Non-pigmented ciliary epithelial cell (primary cell): ENCODE measurements at places on chromosomes 12 and 14.

- DNase-seq, result no peak
Measured at GRCh38 chr12:52691076-52691840, 11.1 kb upstream of the KRT1 start.

DNA sequence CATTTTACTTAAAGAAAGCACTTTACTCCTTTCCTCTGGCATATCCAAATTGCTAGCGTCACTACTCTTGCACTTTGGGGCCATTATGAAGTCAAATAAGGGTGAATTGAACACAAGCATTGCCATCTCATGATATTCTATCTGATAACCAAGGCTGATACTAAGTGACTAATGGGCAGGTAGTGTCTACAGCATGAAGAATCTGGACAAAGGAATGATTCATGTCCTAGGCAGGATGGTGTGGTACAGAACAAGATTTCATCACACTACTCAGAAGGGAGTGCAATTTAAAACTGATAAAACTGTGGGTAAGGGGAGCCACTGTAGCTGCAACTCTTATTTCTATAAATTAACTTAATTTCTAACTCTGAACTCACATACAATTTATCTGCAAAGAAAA lies 7.7 kb upstream of the SLC6A15 start:
- peak; percentile 52 for DNase-seq

DNA sequence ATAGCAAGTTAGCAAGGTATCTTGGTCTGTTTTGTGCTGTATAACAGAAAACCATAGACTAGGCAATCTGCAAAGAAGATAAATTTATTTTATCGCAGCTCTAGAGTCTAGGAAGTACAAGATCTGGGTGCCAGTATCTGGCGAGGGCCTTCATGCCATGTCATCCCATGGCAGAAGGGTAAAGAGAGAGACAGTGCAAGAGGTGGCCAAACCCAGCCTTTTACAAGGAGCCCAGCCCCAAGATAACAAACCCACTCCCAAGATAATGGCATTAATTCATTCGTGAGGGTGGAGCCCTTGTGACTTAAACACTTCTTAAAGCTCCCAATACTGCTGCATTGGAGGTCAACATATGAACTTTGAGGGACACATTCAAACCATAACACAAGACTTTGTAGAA lies 16.9 kb downstream of the RPS29 start:
- DNase-seq, result no peak

DNA sequence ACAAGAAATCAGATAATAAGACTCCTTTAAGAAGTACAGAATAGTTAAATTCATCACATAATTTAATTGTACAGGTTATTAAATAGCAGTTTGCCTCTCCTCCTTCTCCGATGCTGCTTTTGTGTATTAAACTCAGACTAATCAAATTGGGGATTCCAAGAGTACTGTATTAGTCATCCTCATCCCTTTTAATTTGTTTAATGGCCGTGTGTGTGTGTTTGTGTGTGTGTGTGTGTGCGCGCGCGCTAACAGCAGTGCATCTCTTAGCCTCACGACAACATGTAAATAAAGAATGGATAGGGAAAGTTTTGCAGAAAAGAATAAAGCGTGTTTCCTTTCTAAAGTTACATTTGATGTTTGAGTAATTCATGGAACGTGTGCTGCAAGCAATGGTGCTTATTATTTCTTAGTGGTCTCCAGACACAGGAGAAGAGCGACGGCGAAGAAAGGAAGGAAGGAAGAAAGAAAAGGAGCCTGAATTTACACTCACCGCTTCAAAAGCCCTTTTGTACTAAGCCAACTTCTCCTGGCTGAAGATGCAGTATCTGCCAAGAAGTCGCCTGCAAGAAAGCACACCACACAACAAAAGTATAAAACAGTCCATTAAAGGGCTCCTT lies 220.3 kb downstream of the ASCL1 start:
- no peak for DNase-seq

- no peak for DNase-seq
Measured at GRCh38 chr12:117514016-117514415, 152.6 kb upstream of the NOS1 start.

DNA sequence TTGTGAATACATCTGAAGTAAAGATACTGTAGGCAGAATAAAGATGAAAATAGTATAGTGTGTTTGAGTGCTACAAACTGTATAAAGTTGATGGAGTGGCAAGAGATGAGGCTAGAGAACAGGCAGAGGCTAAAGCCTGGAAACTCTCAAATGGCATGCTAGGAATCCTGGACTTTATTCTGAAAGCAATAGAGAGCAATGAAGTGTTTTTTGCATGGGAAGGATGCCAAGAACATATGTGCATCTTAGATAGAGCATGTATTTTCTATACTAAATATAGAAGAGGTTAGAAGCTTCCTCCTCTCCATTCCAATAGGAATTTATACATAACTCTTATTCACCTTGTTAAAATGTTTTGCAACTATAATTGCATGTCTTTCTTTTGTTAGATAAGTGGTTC lies 86.3 kb upstream of the TMTC2 start:
- DNase-seq, result no peak

- no peak for DNase-seq
Measured at GRCh38 chr14:85531141-85531586, 1.2 kb downstream of the FLRT2 start.

GRCh38 chr14:71411738-71412137 lies 504.5 kb downstream of the PCNX1 start:
- DNase-seq, result no peak

- DNase-seq, result no peak
Measured at GRCh38 chr14:90759370-90760077, 56.7 kb downstream of the TTC7B start.

- DNase-seq, result no peak
Measured at GRCh38 chr12:79927772-79928474, 7.0 kb downstream of the PPP1R12A start.

DNA sequence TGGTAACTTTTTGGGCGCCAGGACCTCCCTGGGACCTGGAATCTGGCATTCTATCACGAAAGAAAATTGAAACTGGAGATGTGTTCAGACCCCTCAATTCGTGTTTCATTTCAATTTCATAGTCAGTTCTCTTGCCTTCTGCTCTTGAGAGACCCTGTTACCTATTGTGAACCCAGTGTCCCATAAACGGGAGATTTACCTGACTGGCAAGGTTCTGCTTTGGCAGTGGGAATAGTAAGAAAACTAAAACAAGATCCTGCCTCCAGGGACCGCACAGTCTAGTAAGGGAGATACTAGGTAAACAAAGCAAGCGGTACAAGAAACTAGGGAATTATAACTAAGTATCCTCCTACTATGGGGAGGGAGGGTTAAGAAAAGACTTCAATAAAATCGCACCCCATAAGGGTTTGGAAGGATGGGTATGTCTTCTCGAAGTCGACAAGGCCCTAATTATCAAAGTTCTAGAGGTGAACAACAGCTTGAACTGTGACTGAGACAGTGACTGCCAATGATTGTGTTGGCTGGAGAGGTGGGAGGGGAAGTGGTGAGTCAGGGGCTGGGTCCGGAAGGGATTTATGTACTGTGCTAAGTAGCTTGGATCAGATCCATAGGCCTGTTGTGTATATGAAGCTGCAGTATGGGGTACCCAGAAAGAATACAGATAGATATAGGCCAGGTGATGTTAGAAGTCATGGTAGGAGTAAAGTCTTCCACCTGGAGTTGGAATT lies 754 bp downstream of the ACSS3 start:
- DNase-seq, result peak; percentile 43

- DNase-seq, result no peak
Measured at GRCh38 chr12:123427036-123427769, 9.3 kb downstream of the RILPL2 start.

DNA sequence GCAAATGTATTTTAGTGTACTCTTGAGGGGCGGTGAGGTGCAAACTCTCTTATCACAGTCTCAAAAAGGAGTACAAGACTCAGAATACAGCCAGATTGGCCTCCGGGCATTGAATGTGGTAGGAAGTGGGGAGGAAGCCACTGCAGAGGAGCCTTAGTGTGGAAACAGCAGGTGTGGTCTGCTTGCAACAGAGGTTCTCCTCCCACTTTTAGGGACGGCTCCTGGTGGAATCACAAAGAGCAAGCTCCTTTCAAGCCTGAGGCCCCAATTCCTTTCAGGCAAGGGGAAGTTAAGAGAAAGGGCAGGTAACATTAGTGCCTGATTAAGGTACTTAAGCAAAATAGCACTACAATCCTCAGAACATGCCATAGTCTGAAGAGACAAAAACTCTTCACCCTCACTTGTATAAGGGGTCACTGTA lies 23.7 kb upstream of the SLC2A3 start:
- DNase-seq, result no peak

GRCh38 chr12:104538891-104539462 lies 82.2 kb downstream of the CHST11 start:
- DNase-seq, result no peak

DNA sequence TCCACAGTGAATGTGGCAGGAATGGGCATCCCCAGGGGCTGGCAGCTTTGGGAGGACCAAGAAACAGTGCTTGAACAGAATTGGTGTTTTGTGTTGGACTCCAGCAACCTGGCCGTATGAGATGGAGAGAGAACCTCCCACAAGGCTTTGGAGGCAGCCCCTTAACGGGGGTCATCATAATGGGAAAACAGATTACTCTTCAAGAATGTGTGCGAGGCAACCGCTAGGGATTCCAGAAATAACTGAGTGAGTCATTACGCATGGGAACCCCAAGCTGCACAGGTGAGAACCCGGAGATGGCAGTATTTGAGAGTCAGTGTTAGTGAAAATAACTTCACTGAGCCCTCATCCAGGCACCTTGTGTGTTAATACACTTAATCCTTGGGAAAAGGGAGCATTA lies 567.8 kb upstream of the TBX3 start:
- DNase-seq, result no peak

- peak; percentile 81 for DNase-seq
Measured at GRCh38 chr12:25250744-25251730, at the start of gene KRAS. KRAS (minus strand) TSS chr12:25250929.

DNA sequence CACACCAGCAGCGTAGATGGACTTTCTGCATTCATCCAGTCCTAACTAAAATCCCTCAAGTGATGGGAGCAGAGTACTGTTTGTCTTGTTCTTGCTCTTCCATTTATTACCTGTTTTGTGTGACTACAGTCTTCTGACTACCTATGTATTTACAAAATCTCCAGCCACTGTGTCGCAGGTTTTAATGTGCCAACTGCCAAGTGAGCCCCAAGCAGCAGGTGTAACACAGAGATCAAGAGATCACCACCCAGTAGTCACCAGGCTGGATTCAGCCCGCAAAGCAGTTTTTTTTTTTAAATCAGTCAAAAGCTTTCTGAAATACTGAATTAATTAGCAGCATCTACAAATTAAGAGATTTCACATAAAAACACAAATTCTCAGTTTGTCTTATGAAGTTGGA lies 724.1 kb upstream of the USP15 start:
- no peak for DNase-seq

DNA sequence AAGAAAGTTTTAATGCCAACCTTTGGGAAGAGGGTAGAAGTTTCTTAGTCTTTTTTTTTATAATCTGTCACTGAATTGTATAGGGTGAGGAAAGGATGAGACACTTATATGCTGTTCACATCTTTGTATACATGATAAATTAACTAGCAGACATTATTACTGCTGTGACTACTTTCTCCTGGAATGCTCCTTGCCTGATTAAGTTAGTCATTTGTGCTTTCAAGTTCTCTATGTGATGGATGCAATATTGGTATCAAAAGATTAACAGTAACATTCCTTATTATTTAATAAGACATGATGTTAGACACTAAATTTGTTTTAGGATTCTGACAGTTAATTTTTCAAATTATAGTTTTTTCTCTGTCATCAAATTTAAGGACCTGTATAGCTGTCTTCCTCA lies 223.4 kb upstream of the GARIN2 start:
- DNase-seq, result peak; percentile 10

- no peak for DNase-seq
Measured at GRCh38 chr12:69994724-69995173, 169.7 kb downstream of the MYRFL start.

- DNase-seq, result no peak
Measured at GRCh38 chr14:65428691-65429090, 16.2 kb downstream of the FUT8 start.

DNA sequence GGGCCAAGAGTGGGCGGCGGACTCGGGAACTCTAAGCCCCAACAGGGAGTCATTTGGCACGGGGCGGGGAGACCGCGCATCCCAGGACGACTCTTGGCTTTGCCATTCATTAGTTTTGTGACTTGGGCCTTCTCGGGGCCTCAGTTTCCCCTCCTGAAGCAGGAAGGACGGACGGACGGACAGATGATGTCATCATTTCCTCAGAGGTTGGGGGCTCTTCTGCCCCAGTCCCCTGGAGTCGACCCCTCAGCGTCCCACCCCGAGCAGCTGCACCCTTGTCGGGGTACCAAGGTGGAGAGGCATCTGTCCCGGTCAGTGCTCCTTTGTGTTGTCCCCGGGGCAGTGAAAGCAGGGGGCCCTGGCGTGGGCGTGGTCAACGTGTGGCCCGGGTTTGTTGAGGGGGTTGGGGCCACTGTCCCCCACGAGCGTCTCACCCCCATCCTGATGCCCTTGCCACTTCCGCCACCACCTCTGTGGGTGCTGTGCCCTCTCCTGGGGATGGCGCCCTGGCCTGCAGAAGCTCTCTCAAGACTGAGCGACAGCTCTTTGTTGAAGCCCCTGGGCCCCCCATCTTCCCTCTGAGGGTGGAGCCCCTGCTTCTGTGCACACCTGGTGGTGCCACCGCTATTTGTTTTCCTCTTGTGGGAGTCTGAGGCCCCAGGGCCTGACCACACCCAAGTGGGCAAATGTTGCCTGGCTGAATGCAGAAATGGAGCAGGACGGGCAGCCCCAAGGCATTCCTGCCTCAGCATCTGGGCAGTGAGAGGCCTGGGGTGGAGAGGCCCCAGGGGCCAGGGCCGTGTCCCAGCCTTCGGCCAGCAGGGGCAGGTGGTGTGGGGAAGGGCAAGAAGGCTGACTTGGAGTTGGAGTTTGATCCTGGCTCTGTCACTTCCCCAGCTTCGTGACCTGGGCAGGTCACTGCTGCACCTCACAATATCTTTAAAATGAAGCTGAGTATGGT lies 896 bp downstream of the HHIPL1 start:
- no peak for DNase-seq

DNA sequence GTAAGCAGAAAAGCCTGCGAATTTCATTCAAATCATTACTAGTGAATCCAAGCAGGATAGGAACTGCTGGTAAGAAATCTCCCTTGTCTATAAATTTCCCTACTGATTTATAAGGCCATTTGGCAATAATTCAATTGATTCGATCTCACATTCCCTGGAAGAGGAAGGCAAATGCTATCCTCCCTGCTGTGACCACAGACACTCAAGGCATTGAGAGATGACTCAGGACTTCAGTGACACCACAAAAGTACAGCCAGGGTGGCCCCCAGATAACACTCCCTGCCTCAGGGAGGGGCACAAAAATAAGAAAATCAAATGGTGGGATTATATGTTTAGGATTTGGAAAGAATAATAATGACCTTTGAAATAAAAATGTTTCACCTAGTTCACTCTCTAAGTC lies 162.7 kb downstream of the GRIP1 start:
- peak; percentile 26 for DNase-seq

GRCh38 chr14:93683226-93683625 lies 105.1 kb downstream of the PRIMA1 start:
- DNase-seq, result no peak
